ENCODE measurements at places on chromosomes 5 and 9.

GRCh38 chr9:124598048-124598447 lies 90.8 kb upstream of the NR5A1 start:
- no peak for DNase-seq

DNA sequence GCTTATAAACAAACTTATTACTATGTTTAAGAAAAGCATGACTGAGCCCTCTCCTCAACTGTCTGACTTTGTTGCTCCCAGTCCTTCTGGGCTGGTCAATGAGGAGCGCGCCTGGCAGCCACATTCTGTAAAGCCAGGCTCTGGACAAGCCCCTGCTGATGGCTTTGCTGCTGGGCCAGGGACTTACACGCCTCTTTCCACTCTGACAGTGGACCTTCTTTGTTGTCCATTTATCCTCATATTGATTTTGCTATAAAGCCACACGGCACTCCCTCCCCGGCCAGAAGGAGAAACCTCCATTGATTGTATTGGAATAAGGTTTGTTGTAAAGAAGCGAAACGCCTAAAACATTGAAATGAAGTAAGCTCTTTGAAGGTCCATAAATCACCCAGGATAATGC lies 50.6 kb downstream of the C5orf15 start:
- no peak for DNase-seq

DNA sequence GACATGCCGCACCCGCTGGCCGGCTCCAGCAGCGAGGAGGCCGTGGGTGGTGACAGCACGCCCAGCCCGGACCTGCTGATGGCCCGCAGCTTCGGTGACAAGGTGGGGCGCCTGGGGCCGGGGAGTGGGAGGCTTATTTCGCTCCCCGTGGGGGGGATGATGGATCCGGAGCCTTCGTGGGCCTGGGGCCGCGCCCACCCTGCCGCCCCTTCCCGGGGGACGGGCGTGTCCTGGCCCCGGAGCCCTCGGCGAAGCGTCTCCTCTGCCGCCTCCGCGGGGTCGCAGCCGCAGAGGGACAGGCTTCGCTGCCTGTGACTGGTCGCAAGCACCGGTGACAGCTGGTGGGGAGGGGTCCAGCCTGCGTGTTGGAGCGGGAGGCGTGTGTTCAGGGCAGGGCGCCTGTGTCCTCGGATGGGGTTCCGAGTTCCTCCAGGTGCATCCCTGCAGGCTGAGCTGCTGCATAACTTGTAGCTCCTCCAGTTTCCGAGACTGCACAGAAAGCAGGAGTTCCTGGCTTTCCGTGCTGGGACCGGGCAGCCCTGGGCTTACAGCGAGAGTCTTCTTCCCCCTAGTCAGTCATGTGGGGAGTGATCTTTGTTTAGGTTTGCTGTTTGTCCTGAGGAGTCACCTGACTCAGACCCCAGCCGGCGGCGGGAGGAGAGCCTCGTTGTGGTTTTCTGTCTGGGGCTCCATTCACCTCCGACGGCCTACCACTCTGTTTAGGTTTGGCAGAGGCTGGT lies 666 bp downstream of the SNX30 start:
- DNase-seq = peak; percentile 35

- no peak for DNase-seq
These were observed 73.9 kb downstream of the PBX3 start for GRCh38 chr9:125821078-125821477.

- no peak for DNase-seq
These were observed 75.3 kb downstream of the TJP2 start for GRCh38 chr9:69249337-69249736.

GRCh38 chr5:95081500-95081960 lies 203.4 kb downstream of the MCTP1 start:
- DNase-seq = no peak

Data from hypothalamus (tissue), 51 donors.